WTC11 (cell line): ENCODE measurements at places on chromosomes 2 and 18. TPM values are rescaled to one million over a fixed set of nuclear protein-coding genes. Genes with fewer than 3 reads are reported as not detected.

GRCh38 chr2:33488715-33489540, 12.5 kb downstream of the RASGRP3 start:
- DNase-seq, result no peak

- no peak for DNase-seq
Measured at GRCh38 chr18:58640428-58640805, 11.5 kb upstream of the ALPK2 start.

GRCh38 chr18:46283895-46284295, 179.7 kb downstream of the HAUS1 start:
- DNase-seq, result peak; percentile 64

RAB6C gene
- total RNA-seq, result 0.07 to 0.09 TPM (median 0.07 TPM) in 3 replicates
